ENCODE measurements at places on chromosomes 11 and 22.
A peak's percentile ranks its signal among the peaks of the same experiment; 100 is the strongest.

DNA sequence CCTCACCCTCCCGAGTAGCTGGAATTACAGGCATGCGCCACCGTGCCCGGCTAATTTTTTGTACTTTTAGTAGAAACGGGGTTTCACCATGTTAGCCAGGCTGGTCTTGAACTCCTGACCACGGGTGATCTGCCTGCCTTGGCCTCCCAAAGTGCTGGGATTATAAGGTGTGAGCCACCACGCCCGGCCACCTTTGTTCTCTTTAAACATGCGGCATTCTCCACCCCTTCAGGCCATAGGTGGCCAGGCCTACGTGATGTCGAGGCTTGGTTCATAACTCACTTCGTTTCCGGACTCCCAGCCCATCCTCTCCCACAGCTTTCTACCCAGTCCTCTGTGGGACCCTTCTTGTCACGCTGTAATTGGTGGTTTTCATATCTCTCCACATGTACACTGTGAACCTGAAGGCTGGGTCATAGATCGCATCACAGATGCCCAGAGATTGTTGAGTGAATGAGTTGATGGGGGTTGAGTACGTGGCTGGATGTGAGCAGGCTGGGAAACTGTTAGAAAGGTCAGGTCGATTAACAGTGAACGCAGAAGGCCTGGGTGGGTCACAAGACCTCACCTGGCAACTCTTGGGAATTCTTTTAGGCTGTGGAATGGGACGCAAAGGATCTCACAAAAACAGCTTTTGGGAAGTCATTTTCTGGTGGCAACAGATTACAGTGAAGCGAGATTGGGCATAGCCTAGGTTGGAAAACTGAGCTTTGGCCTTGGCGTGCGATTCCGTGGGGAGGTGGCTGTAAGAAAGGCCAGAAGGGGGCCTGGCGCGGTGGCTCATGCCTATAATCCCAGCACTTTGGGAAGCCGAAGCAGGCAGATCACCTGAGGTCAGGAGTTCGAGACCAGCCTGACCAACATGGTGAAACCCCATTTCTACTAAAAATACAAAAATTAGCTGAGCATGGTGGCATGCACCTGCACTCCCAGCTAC lies 44.5 kb downstream of the ST14 start:
- DNase-seq: no peak

- no peak for DNase-seq
Observed at GRCh38 chr11:72513411-72513810, 79.1 kb upstream of the CLPB start.

DNA sequence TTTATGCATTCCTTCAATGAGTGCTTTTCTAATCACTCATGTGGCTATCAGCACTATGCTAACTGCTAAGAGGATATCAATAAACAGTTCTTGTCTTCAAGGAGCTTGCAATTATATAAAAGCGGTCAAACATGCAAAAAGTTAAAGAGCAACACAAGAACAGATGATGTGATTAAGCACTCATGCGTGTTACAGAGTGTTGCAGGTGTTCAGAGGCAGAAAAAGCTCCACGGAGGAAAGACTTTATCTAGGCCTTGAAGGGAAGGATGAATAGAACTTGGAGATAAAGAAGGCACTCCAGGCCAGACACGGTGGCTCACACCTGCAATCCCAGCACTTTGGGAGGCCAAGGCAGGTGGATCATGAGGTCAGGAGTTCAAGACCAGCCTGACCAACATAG lies 13.6 kb downstream of the CD3E start:
- no peak for DNase-seq

GRCh38 chr22:22692707-22693530 lies 48.5 kb downstream of the GGTLC2 start:
- DNase-seq: peak; percentile 63

- DNase-seq: no peak
Observed at GRCh38 chr11:32405592-32405991, 29.7 kb downstream of the WT1 start.

- DNase-seq: no peak
Observed at GRCh38 chr11:107683061-107683460, 28.8 kb downstream of the SLN start.

DNA sequence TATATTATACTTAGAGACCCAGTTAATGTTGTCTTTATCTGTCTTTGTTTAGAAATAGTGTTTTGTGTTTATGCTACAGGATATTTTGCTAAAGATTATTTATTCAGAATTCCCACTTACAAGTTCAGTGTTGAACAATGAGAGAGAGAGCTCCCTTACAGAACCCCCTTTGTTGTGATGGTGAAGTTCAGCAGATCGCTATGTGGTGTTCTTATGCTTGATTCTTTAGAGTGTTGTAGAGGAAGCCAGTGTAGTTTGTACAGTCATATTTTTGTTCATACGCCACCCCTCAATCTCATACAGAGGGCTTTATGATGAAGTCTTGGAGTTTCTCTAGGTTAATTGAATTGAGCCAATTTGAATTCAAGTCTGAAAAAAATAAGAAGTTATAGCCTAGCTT lies 150.2 kb downstream of the TMEM135 start:
- no peak for DNase-seq

- no peak for DNase-seq
Observed at GRCh38 chr11:62666259-62666926, 1.3 kb downstream of the CSKMT start.

DNA sequence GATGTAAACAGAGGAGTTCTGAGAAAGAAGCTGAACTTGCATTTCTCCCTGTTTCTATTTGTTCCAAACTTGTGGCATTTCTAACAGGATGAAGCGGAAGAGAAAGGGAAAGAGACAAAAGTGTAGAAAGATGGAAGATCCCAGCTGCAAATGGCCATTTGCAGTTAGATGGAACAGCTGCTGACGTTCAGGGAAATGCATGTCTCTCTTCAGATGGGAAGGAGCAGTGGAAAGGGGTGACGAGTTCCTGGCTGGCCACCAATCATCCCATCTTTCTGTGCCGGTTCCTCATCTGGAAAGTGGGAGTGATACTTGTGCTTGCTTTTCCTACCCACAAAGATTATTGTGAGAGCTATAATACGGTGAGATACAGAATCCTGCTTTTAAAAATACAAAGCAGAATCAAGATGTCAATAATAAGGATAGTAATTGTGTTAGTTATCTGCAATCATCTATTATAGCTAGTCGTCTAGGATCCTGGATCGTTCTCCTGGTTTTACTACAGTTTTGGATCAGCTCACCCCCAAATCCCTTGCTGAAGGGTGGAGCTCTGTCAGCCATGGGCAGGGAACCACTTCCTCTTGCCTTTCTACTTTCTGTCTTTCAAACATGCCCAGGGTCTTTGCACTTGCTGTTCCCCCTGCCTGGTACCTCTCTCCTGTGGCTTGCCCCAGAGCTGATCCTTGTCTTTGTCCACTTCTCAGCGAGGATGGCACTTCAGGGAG lies 1.2 kb upstream of the TIMP3 start:
- DNase-seq: no peak

- no peak for DNase-seq
Observed at GRCh38 chr11:10274726-10275125, 19.3 kb downstream of the SBF2 start.

DNA sequence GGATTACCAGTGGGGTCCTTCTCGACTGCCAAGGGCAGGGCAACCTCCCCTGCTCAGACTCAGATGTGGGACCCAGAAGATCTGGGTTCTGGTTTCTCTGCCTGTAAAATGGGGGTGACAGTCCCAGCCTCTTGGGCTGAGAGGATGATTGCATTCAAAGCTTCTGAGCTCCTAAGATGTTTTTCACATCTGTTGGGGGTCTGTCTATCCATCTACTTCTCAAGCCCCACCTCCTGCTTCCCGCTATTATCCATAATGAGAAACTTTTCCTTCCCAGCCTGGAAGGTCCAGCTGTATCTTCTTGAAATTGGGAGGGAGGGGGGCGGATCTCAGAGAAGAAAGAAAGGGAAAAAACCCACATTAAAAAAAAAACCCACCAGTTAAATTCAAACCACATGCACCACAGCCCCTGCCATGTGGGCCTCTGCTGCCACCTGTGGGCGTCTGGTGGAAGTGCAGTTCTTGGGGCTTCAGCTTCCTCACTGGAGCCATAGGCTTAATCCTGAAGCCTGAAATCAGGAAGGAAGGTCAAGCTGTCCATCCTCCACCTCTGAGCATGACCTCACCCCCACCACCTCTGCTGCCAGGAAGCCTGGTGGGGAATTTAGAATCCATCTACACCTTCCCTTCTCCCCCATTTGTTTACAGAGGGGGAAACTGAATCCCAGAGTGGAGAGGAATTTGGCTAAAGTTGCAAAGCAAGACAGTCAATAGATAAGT lies 27.3 kb downstream of the ARHGEF17 start:
- DNase-seq: peak; percentile 81

GRCh38 chr11:45964911-45965389 lies 42.5 kb downstream of the LARGE2 start:
- peak; percentile 73 for DNase-seq

- no peak for DNase-seq
Observed at GRCh38 chr11:34819740-34820482, 96.3 kb downstream of the APIP start.

- no peak for DNase-seq
Observed at GRCh38 chr22:41152902-41153301, 52.2 kb upstream of the L3MBTL2 start.

GRCh38 chr11:44753961-44754645 lies 27.3 kb downstream of the TSPAN18 start:
- no peak for DNase-seq

DNA sequence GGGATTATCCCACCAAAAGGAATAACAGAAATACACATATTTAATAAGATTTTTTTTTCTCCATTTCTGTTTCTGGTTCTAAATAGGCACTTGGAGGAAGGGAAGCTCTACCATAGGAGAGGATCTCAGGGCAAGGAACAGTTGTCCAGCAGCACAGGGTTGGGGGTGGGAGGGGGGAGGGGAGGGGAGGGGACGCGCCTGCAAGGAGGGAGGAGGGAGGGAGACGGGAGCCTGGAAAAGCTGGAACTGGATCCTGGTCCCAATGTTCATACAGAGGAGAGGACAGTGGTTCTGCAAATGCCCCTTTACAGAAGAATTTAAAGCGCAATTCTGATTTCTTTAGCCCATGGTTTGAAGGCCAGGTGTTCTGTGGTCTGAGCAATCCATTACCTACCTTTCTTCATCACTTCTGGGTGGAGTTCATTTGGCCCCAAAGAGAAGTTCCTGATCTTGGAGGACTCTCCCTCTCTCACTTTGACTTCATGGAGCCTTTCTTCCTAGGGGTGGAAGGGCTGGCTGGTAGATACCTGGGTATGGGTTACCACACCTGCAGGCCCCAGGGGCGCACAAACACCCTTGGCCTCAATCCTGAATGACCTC lies 348.9 kb upstream of the NCAM1 start:
- DNase-seq: no peak

DNA sequence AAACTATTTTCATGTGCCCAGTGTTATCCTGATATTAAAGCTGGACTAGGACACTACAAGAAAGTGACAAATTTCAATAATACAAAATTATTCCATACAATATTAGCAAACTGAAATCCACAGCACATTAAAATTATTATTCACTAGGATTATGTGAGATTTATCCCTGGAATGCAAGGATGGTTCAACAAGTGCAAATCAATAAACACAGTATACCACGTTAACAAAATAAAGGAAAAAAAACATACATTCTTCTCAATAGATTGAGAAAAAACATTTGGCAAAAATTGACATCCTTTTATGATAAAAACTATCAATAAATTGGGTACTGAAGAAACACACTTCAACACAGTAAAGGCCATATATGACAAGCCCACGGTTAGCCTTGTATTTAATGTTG lies 1758.2 kb upstream of the RAG2 start:
- no peak for DNase-seq

GRCh38 chr11:64558065-64558745 lies 32.8 kb upstream of the SLC22A12 start:
- DNase-seq: peak; percentile 35

GRCh38 chr11:88508418-88508758 lies 170.9 kb upstream of the CTSC start:
- DNase-seq: no peak

- no peak for DNase-seq
Observed at GRCh38 chr11:26790738-26791137, 68.9 kb upstream of the SLC5A12 start.

- DNase-seq: no peak
Observed at GRCh38 chr11:19026862-19027261, 33.7 kb downstream of the MRGPRX2 start.

DNA sequence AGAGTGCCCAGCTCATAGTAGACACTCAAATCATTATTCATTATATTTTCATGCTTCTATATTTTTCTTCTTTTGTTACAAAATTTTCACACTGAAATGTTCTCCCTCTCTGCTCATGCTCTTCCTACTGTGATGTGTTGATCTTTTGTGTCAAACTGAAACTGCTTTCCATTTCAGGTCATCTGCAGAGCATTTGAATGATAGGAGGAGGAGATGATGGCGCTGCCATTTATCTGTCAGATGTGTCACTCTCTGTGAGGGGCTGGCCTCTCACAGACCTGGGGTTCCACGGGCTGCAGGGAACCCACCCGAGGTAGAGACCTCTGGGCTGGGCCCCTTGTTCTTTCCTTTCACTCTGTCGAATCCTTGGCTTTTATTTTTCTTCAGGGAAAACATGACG lies 41.1 kb downstream of the OR10A6 start:
- DNase-seq: no peak

DNA sequence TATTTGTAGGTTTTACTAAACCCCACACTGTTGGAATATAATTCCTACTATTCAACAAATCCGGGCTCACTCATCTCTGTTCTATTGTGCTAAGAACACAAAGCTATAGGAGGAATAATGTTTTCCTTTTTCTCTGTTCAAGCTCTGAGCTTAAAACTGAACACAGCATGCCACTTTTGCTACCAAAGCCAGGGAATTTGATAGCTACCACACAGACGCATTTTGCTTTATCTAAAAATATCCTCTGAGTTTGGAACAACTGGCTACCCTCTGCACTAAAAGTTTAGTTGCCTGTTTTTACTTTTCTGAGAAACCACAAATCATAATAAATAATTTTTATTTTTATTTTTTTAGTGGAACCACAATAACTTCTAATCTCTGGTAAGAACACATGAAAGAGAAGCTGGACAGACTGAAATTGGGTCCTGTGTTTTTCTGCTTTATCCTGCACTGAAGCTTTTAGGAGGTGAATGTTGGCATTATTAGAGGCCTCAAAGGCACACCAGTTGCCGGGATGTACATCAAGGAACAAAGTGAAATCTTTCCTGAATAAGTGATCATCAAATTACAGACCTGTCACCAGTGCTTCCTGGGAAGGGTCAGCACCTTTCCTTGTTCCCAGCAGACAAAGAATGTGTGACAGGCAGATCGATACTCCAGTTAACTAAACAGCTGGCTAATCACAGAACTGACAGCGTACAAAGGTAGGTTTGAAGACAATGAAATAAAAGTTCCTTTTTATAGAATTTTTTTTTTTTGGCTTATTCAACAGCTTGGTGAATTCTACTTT lies 523.2 kb upstream of the TENM4 start:
- no peak for DNase-seq

DNA sequence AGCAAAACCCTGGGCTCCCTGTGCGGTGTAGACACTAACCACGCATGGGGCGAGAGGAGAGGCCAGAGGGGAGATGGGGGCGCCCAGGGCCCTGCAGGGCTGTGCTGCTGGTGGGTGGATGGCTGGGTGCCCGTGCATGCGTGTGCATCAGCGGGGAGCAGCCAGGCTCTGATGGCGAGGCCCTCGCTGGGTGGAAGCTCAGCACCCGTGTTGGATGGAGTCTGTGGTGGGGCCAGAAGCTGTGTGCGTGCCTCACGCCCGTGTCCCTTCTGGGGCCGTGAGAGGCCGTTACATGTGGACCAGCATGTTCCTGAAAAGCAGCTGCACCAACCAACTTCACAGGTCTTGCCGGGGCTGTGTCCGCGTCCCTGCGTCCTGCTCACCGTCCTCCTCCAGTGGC lies 33.4 kb downstream of the MUC6 start:
- no peak for DNase-seq

GRCh38 chr11:93648158-93648557 lies 13.3 kb upstream of the CEP295 start:
- no peak for DNase-seq
